Psoas muscle (tissue), 8 donors: ENCODE measurements at places on chromosomes 6 and 20.

GRCh38 chr20:7855545-7855944 lies 84.7 kb downstream of the HAO1 start:
- DNase-seq, result no peak
- H3K27ac ChIP-seq, result no peak overlapping the region
- H3K36me3 ChIP-seq, result no peaks in the 10 kb centered on the region
- H3K4me1 ChIP-seq, result no peaks in the 10 kb centered on the region
- H3K27me3 ChIP-seq, result no peaks in the 10 kb centered on the region

DNA sequence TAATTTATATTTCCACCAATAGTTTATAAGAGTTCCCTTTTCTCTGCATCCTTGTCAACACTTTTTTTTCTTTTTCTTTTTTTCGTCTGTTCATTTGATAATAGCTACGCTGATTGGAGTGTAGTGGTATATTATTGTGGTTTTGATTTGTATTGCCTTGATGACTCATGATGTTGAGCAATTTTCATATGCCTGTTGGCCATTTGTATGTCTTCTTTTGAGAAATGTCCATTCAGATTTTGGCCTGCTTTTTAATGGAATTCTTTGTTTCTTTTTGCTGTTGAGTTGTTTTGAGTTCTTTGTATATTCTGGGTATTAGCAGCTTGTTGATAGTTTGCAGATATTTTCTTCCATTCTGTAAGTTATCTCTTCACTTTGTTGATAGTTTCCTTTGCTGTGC lies 773.4 kb downstream of the KIF16B start:
- H3K4me3 ChIP-seq, result no peak overlapping the region
- DNase-seq, result no peak
- H3K4me1 ChIP-seq, result no peaks in the 10 kb centered on the region
- no peak overlapping the region for H3K27ac ChIP-seq
- no peaks in the 10 kb centered on the region for H3K36me3 ChIP-seq

- H3K27ac ChIP-seq, result no peak overlapping the region
- no peaks in the 10 kb centered on the region for H3K36me3 ChIP-seq
- no peaks in the 10 kb centered on the region for H3K27me3 ChIP-seq
- H3K4me3 ChIP-seq, result no peak overlapping the region
Observed at GRCh38 chr20:17676942-17677341, 5.1 kb downstream of the RRBP1 start.

- H3K36me3 ChIP-seq, result peaks cover 43% of the 10 kb centered on the region
- peaks cover 69% of the 10 kb centered on the region for H3K4me1 ChIP-seq
- peak overlapping the region; percentile 77 for H3K4me3 ChIP-seq
- DNase-seq, result peak; percentile 95
- peak overlapping the region; percentile 92 for H3K27ac ChIP-seq
Observed at GRCh38 chr20:57395111-57395966, 4.1 kb downstream of the RBM38 start.

- H3K27me3 ChIP-seq, result no peaks in the 10 kb centered on the region
- no peak for DNase-seq
- H3K4me1 ChIP-seq, result no peaks in the 10 kb centered on the region
- no peak overlapping the region for H3K4me3 ChIP-seq
- H3K27ac ChIP-seq, result no peak overlapping the region
- peaks cover 3% of the 10 kb centered on the region for H3K36me3 ChIP-seq
Observed at GRCh38 chr20:13718171-13718570, 66.5 kb downstream of the ESF1 start.
